ENCODE measurements at places on chromosomes 2 and 18.

DNA sequence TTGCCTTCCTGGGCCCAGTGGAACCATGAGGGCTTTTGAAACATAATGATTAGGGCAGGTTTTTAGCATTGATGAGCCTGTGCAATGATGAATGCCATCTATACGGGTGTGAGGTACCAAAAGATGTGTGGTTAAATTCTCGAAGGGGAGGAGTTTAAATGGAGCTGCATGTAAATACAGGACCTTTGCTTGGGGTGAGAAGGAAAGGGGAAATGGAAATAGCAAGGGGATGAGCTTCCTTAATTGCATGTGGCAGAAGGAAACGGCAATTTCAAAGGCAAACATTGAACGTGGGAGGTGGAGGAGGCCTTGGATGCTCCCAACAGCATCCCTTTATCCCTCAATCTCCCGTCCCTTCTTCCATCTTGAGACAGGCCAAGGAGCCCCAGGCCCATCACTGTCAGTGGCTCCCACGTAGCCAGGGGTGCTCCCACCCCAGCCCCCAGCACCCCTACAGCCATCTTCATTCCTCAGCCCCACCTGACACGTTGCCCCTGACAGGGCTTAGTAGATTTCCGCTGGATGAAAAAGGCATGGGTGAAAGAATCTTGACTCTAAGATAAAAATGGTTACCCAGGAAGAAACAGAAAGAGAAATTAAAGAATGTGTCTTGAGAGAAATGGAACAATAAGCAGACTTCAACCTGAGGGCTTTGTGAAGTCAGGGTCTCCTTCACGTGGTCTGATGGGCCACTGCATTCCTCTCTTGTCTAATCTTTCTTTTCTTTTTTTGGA, 32.5 kb downstream of the INPP5D start:
- no peak for DNase-seq

- DNase-seq: no peak
Observed at GRCh38 chr2:16318474-16319195, 347.0 kb downstream of the CYRIA start.

- no peak for DNase-seq
Observed at GRCh38 chr2:212416086-212416485, 122.5 kb downstream of the ERBB4 start.

- DNase-seq: no peak
Observed at GRCh38 chr2:218123986-218124385, 1.8 kb upstream of the CXCR2 start.

GRCh38 chr2:201909348-201909747, 103.0 kb downstream of the CDK15 start:
- no peak for DNase-seq

DNA sequence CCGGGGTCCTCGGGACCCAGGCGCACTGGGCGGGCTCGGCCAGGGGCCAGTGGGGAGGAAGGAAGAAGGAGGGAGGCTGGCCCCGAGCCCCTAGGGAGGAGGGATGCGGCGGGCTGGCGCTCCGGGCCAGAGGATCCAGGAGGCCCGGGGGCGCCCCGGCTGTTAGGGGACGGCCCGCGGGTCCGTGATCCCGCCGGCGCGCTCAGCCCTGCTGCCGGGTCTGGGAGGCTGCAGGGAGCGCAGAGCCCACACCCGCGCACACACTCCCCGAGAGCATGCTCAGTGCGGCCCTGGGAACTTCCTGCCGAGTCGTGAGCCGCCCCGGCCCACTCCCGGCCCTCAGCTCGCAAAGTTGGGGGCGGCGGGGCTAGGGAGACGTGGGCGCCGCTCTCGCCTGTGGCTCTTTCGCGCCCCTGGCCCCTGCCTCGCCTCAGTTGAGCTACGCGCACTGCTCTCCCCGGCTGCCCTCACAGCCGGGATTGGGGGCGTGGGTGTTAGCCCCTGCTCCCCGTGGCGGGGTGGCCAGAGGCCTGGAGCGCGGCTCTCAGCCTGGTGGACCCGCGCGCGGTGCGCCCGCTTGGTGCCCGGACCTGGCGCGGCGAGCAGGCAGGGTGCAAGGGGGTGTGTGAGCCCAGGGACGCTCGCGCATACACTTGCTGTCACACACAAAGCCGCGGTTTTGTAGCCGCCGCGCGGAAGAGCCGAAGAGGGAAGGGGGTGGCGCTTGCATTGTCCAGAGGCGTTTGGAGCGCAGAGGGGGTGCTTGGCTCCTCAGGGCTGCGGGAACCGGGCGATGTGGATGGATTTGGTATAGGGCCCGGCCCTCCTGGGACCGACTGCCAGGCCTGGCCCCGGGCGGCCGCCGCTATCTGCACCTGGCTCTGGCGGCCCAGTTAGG, 132.9 kb upstream of the MGAT5 start:
- peak; percentile 8 for DNase-seq

- no peak for DNase-seq
Observed at GRCh38 chr2:26552641-26553374, 74.9 kb upstream of the OTOF start.

- no peak for DNase-seq
Observed at GRCh38 chr2:183416753-183417152, 292.5 kb downstream of the NUP35 start.

GRCh38 chr2:25155401-25155800, 13.0 kb downstream of the POMC start:
- no peak for DNase-seq

DNA sequence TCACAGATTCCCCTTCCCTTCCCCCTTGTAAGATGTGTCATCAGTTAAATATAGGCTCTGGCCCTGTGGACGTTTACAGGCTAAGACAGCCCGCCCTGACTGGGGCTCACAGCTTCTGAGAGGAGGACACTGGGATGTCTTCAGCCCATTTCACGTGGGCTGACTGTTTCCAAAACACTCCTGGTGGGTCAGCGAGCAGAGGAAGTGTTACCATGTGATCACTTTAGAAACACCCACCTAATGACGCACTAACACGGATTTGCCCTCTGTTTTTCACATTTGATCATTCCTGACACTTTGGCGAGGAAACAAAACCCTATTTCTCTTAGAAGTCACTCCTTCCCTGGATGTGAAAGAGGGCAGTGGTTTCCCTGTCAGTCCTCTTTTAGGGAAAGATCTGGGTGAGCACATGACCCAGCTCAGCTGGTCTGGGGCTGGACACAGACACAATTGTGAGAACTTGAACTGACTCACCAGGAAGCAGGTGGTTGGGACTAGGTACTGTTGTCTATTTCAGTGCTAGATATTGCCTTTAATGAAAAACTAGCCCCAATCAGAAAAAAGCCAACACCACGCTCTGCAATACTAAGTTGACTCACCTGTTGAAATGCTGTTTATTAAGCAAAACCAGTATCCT, 38.8 kb downstream of the BMP10 start:
- DNase-seq: no peak

DNA sequence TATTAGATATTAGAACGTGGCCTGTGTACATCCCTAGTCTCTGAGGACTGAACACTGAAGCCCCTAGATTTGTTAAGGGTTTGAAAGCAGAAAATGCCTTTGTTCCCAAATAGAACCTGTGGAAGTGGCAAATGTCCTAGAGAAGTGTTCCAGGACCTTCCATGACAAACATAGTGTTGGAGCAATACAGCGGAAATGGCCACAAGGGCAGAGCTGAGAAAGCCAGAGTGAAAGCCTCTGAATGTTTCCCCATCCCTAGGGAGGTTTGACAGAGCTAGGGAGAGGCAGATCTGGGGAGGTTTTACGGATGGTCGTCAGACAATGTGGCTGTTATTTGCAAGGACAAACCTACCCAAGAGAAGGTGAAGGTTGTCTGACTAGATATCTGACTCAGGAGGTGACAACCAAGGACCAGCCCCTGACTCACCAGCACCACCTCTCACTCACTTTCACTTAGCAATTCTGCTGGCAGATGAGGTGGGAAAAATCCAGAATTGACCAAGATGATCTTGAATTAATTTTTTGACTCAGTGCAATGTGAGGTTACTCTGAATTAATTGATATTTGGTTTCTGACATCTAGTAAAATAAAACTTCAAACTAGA, 24.1 kb downstream of the RBM43 start:
- DNase-seq: no peak

DNA sequence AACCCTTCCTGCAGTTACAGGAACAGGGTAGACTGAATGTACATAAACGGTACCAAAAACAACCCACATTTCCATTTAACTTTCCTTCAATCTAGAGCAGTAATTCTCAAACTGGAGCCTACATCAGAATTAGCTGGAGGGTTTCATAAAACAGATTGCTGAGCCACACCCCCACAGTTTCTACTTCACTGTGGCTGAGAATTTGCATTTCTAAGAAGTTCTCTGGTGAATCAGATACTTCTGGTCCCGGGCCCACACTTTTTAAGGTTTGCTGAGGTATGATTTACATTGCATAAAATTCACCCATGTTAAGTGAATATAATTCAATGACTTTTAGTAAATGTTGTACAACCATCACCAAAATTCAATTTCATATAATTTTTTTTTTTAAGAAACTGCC, 113.7 kb downstream of the SRBD1 start:
- DNase-seq: no peak

- no peak for DNase-seq
Observed at GRCh38 chr2:75632091-75632701, 14.4 kb upstream of the MRPL19 start.

GRCh38 chr2:171939743-171940071, 17.4 kb downstream of the HAT1 start:
- no peak for DNase-seq

GRCh38 chr2:229335330-229335729, 64.2 kb upstream of the PID1 start:
- DNase-seq: no peak

DNA sequence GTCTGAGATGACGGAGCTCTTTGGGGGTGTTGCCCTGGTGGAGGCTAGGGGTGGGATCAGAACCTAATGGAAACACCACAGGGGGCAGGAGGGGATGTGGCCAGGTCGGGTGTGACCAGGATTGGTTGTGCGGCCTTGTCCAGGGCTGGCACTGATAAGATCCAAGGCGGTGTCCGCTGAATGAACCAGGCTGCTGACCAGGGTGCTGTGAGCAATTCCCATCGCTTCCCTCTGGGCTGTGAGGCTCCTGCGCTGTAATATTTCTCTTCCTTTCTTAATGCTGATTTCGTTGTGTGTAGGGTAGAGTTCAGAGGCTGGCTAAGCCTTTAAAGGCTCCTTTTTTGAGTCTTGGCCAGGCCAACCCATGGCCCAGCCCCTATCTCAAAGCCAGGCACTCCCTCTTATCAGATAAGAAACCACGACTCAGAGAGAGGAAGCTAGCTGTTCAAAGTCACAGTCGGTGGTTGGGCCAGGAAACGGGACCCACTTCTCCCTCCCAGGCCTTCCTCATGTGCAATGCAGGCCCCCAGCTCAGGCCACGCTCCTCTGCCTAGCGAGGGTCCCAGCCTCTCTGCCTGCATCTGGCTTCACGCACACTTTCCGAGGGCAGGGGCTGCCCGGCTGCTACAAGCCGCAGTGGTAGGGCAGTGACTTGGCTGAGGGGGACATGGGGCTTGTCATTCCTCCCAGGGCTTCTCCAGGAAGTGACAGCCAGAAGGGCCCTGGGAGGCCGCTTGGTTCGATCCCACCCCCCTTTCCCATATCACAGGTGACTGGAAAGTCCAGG, 26.0 kb upstream of the FOSL2 start:
- no peak for DNase-seq

DNA sequence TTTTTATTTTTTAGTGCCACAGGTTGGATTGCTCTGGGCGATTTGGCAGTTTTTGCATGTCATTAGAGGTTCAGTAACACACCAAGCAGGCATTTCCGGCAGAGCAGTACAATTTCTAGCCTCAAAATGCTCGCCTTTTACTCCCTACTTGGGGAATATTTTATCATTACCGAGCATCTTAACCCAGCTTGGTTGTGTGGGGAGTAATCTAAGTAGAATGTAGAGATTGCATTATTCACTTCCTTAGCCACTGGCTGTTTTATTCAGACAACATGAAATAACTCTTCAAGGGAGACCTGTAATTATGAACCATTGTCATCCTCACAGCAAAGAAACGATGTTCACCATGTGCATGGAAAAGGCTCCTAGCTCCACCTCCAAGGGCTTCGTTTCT, 13.1 kb downstream of the GRP start:
- no peak for DNase-seq

GRCh38 chr2:232493701-232494474, 6.3 kb upstream of the ECEL1 start:
- DNase-seq: no peak

DNA sequence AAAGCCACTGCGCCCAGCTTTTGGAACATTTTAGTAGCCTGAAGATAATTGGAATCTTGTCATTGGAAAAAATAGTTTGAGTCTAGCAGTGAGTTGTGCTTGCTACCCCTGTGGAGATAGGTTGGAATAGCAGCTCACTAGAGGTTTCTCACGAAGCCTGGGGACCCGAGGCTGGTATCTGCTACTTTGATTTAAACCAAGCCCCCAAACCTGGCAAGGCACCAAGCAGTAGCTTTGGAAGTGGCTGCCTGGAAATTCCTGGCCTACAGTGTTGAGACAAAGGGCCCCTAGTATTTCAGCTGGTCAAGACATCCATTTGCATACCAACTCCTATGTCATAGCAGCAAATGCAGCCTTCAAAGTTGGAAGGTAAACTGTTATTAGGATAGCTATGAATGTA, 42.1 kb downstream of the NOP58 start:
- DNase-seq: no peak

- no peak for DNase-seq
Observed at GRCh38 chr18:47522359-47522758, 270.9 kb upstream of the SKOR2 start.

- peak; percentile 26 for DNase-seq
Observed at GRCh38 chr2:219308142-219309101, 779 bp downstream of the PTPRN start.

DNA sequence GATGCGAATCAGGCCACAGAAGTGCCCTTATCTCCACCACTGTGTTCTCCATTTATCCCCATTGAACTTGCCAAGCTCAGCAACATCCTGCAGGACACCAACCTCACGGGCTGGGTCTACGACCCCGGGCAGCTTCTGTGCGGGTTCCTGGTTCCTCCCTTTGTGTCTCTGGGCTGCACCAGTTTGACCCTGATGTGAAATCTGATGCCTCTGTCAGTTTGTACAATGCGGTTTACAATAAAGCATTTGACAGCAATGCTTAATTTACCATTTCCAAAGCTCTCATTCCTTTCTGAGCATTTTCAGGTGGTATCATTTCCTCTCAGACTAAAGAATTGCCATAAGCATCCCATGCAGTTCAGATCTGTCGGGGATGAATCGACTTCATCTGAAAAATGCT, 3.3 kb upstream of the TMEM18 start:
- DNase-seq: no peak

GRCh38 chr18:26082475-26082874, 7.9 kb downstream of the SS18 start:
- no peak for DNase-seq

DNA sequence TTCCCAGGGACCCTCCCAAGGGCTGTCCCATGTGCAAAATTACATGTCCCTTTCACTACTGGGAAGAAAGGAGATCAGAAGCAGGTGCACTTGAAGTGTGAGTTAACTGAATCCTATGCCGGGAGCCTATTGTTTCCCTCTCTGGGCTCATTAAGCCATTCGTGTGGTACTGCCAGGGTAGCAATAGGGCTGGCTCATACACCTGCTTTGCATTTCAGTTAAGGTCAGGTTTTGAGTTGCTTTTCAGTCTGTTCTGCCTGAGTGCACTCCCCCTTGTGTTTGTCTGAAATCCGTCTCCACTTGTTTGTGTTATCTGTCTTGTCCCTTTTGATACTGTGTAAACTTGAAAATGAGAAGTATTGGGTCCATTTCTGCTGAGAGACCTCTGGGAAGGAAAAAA, 1232.6 kb upstream of the NRXN1 start:
- DNase-seq: peak; percentile 69

- DNase-seq: no peak
Observed at GRCh38 chr2:187985923-187986322, 305.8 kb upstream of the GULP1 start.

- no peak for DNase-seq
Observed at GRCh38 chr2:60109744-60110143, 443.7 kb downstream of the BCL11A start.

All from NCI-H748 treated with DMSO at 0.1 percent for 48 hours (cell line).